Suprapubic skin (tissue), 4 donors: ENCODE measurements at places on chromosomes 2 and 18.
A peak's percentile ranks its signal among the peaks of the same experiment; 100 is the strongest.

GRCh38 chr18:59814891-59815290 lies 84.9 kb upstream of the PMAIP1 start:
- no peak overlapping the region for H3K4me3 ChIP-seq
- no peaks in the 10 kb centered on the region for H3K36me3 ChIP-seq
- no peaks in the 10 kb centered on the region for H3K4me1 ChIP-seq
- no peak for DNase-seq
- H3K27me3 ChIP-seq: no peaks in the 10 kb centered on the region
- H3K27ac ChIP-seq: peak overlapping the region; percentile 78

DNA sequence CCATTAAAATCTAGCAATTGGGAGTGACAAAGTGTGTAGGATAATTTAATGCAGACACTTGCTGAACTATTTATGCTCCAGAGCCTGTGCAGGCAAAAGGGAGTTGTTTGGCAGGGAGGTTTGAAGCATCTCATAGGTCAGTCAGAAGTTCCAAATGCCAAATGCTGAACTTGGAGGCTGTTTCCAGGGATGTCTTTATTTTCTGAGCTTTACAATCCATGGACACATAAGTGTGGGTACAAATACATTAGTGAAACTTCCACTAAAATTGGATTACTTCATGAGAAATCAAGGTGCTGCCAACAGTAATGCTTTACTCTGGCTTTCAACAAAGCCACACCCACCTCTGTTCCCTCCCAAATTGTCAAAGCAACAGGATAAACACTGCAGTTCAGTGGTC lies 422.1 kb upstream of the SETBP1 start:
- no peak overlapping the region for H3K27ac ChIP-seq
- no peak for DNase-seq
- H3K4me1 ChIP-seq: no peaks in the 10 kb centered on the region
- no peaks in the 10 kb centered on the region for H3K36me3 ChIP-seq
- no peak overlapping the region for H3K4me3 ChIP-seq
- H3K27me3 ChIP-seq: no peaks in the 10 kb centered on the region

- peak overlapping the region; percentile 64 for H3K27ac ChIP-seq
- DNase-seq: no peak
- no peak overlapping the region for H3K4me3 ChIP-seq
- peaks cover 34% of the 10 kb centered on the region for H3K4me1 ChIP-seq
Observed at GRCh38 chr2:158779621-158780020, 15.5 kb upstream of the DAPL1 start.

- no peak overlapping the region for H3K27ac ChIP-seq
- H3K4me1 ChIP-seq: no peaks in the 10 kb centered on the region
- H3K36me3 ChIP-seq: no peaks in the 10 kb centered on the region
- DNase-seq: no peak
Observed at GRCh38 chr2:149526689-149527088, 60.9 kb downstream of the MMADHC start.

- no peak overlapping the region for H3K4me3 ChIP-seq
- no peak overlapping the region for H3K27ac ChIP-seq
- DNase-seq: no peak
- H3K27me3 ChIP-seq: no peaks in the 10 kb centered on the region
Observed at GRCh38 chr2:25304321-25304720, 37.4 kb downstream of the DNMT3A start.

- H3K4me3 ChIP-seq: no peak overlapping the region
- H3K36me3 ChIP-seq: no peaks in the 10 kb centered on the region
- H3K27ac ChIP-seq: no peak overlapping the region
- no peaks in the 10 kb centered on the region for H3K27me3 ChIP-seq
Observed at GRCh38 chr18:62784338-62784965, 69.1 kb downstream of the PHLPP1 start.

DNA sequence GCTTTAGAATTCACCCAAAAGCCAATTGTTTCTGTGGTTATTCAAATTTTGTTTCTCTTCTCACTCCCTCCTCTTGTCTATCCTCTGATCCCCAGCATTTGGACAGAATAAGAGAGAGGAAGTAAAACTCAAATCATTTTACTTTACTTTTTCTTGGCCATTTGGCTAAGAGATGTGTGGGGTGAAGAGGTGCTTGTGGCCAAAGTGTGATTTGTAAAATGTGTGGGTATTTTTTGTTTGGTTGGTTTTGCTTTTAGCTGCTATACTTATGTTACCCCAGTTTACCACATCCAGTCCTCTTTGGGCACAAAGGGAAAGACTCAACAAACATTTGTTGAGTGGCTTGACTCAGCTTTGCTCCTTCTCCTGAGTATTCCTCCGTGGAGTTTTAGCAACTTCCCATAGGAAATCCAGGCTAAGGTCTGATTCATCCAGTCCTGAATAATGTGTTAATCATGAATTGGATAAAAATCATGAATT lies 109.1 kb upstream of the CYP1B1 start:
- H3K36me3 ChIP-seq: no peaks in the 10 kb centered on the region
- H3K27me3 ChIP-seq: no peaks in the 10 kb centered on the region
- H3K4me1 ChIP-seq: peaks cover 31% of the 10 kb centered on the region

DNA sequence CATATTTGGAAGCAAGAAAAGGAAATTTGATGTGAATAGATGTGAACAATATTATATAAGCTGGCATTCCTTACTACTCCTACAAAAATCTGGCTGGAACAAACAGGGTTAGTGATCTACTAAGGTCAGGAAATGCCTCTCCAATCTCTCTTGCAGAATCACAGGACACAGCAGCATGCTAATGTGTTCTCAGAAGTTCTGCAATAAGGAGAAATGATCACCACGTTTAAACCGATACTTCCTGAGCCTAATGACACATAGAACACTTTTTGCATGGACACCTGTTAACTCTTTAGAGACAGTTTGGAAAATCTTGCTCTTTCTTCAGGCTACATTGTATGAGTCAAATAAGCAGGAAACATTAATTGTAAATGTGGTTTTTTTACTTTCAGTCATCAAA lies 89.6 kb upstream of the MAP3K20 start:
- peaks cover 10% of the 10 kb centered on the region for H3K4me1 ChIP-seq
- no peak for DNase-seq
- no peaks in the 10 kb centered on the region for H3K27me3 ChIP-seq
- no peak overlapping the region for H3K4me3 ChIP-seq
- H3K27ac ChIP-seq: no peak overlapping the region

DNA sequence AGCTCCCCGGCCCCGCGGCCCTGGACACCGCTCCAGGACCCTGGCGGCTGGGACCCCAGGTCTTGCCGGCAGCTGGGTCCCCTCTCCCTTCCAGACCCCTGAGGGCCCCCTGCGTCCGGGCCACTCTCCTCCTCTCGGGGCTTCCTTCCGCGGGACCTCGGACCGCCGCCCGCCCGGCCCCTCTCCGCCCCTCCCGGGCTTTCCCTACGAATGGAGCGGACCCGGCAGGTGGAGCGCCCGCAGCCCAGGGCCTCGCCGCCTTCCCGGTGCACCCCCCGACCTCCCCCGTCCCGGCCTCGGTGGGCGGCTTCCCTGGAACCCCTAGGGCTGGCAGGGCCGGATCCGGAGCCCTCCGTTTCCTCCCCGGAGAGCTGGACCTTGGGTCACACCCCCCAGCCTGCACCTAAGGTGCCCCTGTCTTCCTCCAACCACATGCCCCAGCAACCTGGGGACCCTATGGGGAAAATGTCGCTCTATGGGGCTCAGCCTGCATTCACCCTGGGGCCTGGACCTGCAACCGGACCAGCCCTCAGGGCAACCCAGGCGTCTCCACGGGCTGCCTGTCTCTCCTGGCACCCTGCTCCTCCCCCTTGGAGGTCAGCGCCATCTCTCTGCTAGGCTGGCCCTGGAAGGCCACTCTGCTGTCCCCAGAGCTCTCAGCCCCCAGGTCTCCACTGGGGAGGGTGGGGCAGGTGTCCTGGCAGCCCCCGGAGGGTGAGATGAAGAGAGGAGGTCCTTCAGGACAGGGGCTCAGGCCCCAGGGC lies 730 bp downstream of the B3GNT7 start:
- no peak for DNase-seq
- H3K36me3 ChIP-seq: no peaks in the 10 kb centered on the region
- H3K4me3 ChIP-seq: peak overlapping the region; percentile 62
- H3K27ac ChIP-seq: peak overlapping the region; percentile 27

- no peaks in the 10 kb centered on the region for H3K36me3 ChIP-seq
- H3K27ac ChIP-seq: no peak overlapping the region
- DNase-seq: no peak
- no peaks in the 10 kb centered on the region for H3K27me3 ChIP-seq
- no peak overlapping the region for H3K4me3 ChIP-seq
Observed at GRCh38 chr2:218360453-218360852, 3.8 kb downstream of the CATIP start.

GRCh38 chr2:10048501-10049171 lies 5.3 kb downstream of the KLF11 start:
- H3K27me3 ChIP-seq: no peaks in the 10 kb centered on the region
- no peak for DNase-seq
- H3K36me3 ChIP-seq: peaks cover 58% of the 10 kb centered on the region
- no peak overlapping the region for H3K4me3 ChIP-seq
- H3K4me1 ChIP-seq: peaks cover 60% of the 10 kb centered on the region
- no peak overlapping the region for H3K27ac ChIP-seq

GRCh38 chr2:67613227-67613626 lies 216.1 kb downstream of the ETAA1 start:
- no peaks in the 10 kb centered on the region for H3K36me3 ChIP-seq
- DNase-seq: no peak
- H3K4me3 ChIP-seq: no peak overlapping the region
- H3K27ac ChIP-seq: no peak overlapping the region
- no peaks in the 10 kb centered on the region for H3K4me1 ChIP-seq

- H3K27ac ChIP-seq: no peak overlapping the region
- H3K27me3 ChIP-seq: peaks cover 10% of the 10 kb centered on the region
- H3K4me1 ChIP-seq: peaks cover 13% of the 10 kb centered on the region
- H3K4me3 ChIP-seq: peak overlapping the region; percentile 36
- no peak for DNase-seq
- no peaks in the 10 kb centered on the region for H3K36me3 ChIP-seq
Observed at GRCh38 chr2:62570861-62571698, 65.1 kb upstream of the TMEM17 start.

DNA sequence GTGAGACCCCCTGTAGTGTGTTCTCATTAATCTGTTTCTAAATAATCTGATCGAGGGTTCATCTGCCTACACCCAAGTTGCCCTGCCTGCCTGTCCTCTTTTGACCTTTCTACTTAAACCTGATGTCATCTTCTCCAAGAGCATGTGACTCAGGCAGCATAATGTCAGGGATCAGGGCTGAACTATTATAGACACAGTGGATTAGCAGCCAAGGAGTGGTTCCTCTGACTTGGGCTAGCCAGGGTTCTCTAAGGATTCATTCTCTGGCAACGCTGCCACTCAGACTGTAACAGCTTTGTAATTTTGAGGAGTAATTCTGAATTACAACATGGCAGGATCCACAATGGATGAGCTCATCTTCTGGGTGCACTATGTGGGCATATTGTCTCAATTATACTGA lies 124.0 kb downstream of the MDH1 start:
- no peaks in the 10 kb centered on the region for H3K27me3 ChIP-seq
- H3K4me1 ChIP-seq: peaks cover 3% of the 10 kb centered on the region
- no peaks in the 10 kb centered on the region for H3K36me3 ChIP-seq
- DNase-seq: no peak
- no peak overlapping the region for H3K27ac ChIP-seq
- no peak overlapping the region for H3K4me3 ChIP-seq

GRCh38 chr2:217179854-217180253 lies 320.0 kb upstream of the TNP1 start:
- no peaks in the 10 kb centered on the region for H3K4me1 ChIP-seq
- DNase-seq: no peak
- H3K36me3 ChIP-seq: no peaks in the 10 kb centered on the region
- H3K4me3 ChIP-seq: no peak overlapping the region
- no peak overlapping the region for H3K27ac ChIP-seq

DNA sequence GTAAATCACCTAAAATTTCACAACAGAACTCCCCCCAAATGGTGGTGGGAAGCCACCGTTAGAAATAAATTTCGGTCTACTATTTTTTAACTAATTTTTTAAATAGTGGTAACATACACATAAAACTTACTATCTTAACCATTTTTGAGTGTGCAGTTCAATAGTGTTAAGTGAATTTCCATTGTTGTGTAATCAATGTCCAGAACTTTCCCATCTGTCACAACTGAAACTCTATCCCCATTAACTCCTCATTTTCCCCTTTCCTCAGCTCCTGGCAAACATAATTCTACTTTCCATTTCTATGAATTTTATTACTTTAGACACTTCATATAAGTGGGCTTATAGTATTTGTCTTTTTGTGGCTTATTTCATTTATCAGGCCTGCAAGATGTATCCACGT lies 34.1 kb upstream of the HNMT start:
- no peaks in the 10 kb centered on the region for H3K36me3 ChIP-seq
- H3K27ac ChIP-seq: no peak overlapping the region
- DNase-seq: no peak
- no peak overlapping the region for H3K4me3 ChIP-seq
- H3K4me1 ChIP-seq: no peaks in the 10 kb centered on the region

DNA sequence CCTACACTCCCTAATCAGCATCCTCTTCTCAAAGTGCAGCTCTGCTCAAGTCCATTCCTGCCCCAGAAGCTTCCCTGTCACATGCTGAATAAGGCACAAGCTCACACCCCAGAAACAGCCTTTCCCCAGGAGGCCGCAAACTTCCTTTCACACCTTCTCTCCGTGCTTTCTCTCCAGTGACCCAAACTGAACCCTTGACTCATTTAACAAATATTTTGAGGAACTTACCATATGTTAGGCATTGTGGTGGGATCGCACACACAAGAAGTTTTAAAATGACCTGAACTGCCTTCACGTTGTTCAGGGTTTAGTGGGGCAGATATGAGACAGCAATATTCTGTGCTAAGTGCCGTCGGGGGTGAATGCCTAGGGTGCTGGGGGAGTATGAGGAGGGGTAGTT lies 161.3 kb downstream of the INSIG2 start:
- no peaks in the 10 kb centered on the region for H3K36me3 ChIP-seq
- H3K27me3 ChIP-seq: no peaks in the 10 kb centered on the region
- no peak overlapping the region for H3K4me3 ChIP-seq
- H3K4me1 ChIP-seq: no peaks in the 10 kb centered on the region
- no peak overlapping the region for H3K27ac ChIP-seq
- no peak for DNase-seq
